ENCODE measurements at places on chromosomes 2 and 18.

GRCh38 chr2:220781622-220782241 is 790.4 kb downstream of the EPHA4 start:
- DNase-seq = no peak

- no peak for DNase-seq
Measured at GRCh38 chr2:220043155-220043989, 415.9 kb downstream of the SLC4A3 start.

GRCh38 chr2:230751062-230751461 is 38.4 kb downstream of the CAB39 start:
- no peak for DNase-seq

GRCh38 chr2:207468488-207468887 is 61.3 kb upstream of the CREB1 start:
- DNase-seq = no peak

DNA sequence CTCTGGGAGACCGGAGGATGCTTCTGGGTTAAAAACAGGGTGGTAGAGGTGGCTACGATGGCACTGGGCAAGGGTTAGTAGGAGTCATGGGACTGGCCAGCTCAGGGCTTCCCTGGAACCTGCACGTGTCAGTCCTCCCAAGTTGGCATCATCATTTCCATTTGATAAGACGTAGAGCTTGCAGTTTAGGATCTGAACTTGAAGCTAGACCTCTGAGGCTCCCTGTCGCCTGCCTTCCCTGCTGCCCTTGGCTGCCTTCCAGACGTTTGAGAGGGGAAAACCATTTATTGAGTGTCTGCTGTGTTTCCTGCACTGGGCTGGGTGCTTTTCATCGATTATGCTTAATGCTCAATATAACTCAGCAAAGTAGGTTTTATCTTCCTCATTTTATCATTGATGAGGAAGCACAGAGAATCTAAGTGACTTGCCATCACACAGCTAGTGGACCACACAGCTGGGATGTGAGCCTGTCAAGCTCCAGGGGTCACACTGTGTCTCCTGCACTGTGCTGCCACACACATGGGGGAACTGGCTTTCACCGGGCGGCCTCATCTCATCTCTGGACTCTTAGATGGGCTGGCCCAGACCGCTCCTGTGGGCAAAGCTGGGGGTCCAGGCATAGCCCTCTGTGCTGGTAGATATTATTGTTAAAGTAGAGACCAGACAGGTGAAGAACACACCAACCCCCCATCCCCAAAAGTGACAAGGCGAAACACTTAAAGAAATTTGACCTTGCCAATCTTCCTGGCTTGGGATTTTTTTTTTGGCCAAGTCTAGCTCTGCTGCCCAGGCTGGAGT is 7.8 kb downstream of the NT5DC4 start:
- DNase-seq = no peak

DNA sequence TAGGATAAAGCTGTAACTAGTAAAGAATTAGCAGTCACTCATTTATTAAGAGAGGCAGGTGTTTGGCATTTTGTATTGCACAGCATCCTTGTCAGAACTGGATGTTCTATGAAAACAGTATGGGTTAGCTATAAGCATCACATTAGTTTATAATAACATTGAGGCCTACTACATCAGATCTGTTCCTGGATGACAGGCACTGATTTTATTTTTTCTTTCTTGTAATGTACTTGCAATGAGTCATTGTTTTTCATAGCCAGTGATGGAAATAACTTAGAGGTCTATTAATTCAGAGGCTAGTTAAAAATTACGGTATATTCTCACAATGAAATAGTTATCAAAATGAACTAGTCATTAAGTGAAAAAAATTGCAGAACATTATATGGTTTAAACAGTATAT is 13.0 kb upstream of the RMDN2 start:
- DNase-seq = no peak

DNA sequence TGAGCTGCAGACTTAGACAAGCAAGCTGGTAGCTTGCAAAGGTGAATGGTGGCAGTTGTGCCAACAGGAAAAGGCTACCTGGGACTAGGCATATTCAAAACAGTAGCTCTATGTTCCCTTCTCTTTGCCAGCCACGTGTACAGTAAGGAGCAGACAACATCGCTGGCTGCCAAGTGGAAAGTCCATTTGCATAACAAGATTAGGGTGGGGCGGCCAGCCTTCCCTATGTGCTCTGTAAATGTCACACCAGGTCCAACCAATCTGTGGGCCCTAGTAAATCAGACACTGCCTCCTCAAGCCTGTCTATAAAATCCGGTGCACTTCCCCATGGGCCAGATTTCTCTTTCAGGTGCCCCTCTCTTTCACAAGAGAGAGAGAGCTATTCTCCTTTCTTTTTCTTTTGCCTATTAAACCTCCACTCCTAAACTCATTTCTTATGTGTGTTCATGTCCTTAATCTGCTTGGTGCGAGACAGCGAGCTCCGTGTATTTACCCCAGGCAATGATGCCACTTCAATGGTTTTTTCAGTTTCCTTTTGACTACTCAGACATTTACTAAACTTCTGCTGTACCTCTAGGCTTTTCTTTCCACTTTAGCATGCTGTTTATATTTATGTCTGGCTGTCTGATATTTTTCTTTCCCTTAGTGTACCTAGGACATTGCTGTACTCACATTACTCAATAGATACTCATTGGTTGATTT is 297.4 kb upstream of the GCFC2 start:
- DNase-seq = no peak

DNA sequence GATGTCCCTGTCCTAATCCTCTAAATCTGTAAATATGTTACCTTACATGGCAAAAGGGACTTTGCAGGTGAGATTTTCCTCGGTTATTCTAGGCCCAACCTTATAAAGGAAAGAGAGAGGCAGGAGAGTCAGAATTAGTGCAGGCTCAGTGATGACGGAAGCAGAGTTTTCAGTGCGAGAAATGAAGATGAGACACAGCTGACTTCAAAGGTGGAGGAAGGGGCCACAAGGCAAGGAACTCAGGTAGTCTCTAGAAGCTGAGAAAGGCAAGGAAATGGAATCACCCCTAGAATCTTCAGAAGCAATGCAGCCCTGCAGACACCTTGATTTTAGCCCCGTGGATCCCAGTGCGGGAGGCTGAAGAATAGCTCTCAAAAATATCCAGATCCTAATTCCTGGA is 7.2 kb upstream of the LCLAT1 start:
- DNase-seq = no peak

DNA sequence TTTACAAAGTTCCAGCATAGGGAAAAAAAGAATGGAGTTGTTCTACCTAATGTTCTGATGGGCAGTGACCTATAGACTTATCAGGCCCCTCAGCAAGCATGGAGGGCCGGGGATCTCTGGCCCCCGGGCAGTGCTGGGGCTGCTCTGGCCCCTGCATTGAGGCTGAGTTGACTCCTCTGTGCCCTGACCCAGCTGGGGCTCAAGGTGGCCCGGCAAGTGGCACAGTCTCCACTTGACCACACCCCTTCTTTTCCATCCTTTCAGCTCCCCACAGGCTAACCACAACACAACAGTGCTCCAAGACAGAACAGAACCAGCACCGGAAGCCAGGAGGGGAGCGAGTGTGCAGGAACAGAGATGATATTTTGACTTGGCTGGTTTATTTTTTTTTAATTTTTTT is 19.9 kb downstream of the TOGARAM2 start:
- DNase-seq = no peak

- no peak for DNase-seq
Measured at GRCh38 chr2:1619556-1619955, 124.8 kb downstream of the PXDN start.

DNA sequence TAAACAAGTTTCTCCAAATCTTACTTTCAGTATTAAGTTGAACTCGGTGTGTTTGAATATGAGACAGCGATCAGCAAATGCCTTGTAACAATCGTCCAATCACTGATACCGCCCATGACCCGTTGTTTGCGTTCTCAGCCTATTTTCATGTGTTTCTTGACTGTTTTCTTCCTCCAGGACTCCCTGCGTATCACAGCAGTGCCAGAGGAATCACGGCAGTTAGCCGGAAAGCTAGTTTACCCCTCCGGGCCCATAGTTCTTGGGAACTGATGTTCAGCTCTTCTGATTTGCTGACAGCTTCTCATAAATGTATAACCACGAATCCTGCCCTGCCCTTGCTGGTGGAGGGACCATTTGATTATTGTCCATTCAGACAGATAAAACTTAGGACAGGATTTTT is 42.2 kb upstream of the TPO start:
- DNase-seq = no peak

GRCh38 chr2:171271971-171272436 is 111.3 kb upstream of the TLK1 start:
- DNase-seq = peak; percentile 39

- DNase-seq = no peak
Measured at GRCh38 chr2:199716807-199717586, 134.0 kb downstream of the FTCDNL1 start.

GRCh38 chr2:167550448-167550847 is 662.2 kb downstream of the XIRP2 start:
- DNase-seq = peak; percentile 33

DNA sequence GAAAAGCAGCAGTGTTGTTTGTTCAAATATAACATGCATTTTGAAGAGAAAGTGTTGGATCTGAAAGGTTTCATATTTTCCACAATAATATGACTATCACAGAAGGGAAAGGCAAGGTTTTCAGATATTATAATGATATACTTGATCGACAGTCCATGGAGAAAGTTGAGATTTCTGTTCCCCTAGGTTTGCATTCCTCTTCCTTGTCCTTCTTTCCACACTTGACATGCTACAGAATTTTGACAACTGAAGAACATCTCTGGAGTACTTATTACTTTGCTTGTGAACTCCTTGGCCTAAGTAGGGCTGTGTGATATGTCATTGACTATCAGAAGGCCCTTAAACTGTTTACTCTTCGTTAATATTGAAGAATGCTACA is 46.5 kb downstream of the TMEFF2 start:
- no peak for DNase-seq

DNA sequence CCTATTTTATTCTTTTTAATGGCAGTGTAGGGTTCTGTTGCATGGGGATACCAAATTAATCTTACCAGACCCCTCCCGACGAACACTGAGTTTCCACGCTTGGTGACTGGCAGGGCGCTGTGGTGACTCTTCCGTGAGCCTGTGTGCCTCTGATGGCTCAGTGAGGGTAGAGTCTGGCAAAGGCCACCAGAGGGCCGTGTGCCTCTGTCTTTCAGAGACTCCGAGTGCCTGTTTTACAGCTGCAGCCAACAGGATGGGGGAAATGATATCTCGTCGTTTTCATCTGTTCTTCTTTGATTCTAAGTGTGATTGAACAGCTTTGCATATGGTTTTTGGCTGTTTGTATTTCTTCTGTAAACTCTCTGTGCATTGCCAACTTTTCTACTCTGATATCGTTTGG is 99.8 kb downstream of the ZNF236 start:
- DNase-seq = peak; percentile 25

DNA sequence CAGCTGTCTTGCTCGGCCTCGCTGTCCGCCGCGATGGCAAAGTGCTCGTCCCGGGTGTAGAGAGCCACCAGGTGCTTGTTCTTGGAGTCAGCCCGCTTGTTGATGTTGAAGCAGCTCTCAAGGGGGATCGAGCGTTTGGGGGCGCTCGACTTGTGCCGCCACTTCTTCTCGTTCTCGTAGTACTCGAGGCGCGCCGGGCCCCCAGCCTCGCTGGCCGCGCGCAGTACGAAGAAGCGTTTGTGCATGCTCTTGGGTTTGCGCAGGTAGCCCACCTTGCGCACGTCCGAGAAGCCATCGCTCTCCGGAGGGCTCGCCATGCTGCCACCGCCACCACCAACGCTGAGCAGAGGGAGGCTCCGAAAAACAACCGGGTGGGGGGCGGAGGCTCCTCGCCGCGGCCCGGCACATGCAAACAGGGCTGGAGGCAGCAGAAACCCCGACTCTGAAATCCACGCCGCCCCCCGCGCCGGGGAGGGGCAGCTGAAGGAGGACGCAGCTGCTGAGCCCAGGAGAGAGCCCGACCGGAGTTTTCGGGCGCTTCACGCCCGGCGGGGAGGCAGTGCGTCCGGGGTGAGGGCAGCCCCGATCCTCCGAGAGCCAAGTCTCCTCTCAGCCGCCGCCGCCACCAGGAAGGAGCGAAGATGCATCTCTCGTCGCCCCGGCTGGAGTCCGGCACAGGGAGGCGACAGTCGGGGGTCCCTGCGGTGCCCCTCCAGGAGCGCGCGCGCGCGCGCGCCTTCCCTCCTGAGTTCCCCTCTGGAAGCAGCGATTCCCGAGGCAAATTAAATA is 1.0 kb downstream of the IRS1 start:
- DNase-seq = peak; percentile 74

DNA sequence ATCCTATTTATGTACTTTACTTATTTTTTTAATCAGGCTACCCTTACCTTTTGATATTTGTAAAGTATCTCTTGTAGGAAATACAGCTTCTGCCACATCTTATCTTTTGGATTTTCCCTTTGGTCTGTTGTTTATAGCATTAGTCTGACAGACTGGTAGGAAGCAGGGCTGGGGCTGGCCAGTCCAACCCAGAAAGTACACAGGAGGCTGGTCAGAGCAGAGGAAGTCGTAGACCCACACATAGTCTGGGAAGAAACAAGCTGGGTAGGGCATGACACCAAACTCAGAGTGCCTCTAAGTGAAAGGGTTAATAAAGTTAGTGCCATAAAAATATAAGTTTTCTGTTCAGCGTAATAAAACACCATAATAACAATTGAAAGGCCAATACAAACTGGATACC is 51.7 kb downstream of the BOLA3 start:
- no peak for DNase-seq

GRCh38 chr2:9629222-9630116 is 1.3 kb downstream of the YWHAQ start:
- no peak for DNase-seq

GRCh38 chr2:160157861-160158829 is 41.9 kb downstream of the ITGB6 start:
- no peak for DNase-seq

DNA sequence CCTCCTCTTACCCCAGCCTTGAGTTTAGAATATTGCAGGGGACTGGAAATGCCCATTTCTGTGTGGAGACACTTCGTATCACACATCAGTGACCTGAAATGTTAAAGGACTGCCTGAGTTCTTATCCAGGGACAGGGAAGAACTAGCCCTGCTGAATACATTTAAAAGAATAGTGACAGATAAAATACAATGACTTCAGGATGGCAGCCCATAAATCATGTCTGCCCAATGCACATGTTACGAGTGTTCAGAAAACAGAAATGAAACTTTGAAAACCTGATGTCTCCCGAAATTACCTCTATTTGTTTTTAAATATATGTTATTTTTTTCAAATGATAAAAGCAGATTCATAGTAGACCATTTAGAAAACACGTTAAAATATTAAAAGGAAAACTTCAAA is 22.3 kb upstream of the RAB12 start:
- no peak for DNase-seq

- DNase-seq = no peak
Measured at GRCh38 chr2:62313449-62314227, 117.7 kb downstream of the B3GNT2 start.

DNA sequence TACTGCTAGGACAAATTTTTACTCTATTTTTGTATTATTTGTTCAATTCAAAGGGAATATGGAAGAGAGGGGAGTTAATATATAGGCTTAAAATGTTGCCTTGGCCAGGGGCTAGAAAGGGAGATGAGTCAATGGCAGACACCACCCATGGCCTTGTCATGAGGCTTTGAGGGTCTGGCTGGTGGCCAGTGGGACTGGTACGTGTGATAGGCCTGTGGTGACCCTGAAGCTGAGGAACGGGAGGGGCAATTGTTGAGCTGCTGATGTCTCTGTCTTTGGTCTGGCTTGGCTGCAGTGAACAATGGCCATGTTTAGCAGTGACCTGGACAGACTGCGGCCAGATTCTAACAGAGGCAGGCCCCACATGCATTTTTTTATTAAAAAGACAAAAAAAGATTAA is 18.5 kb downstream of the GKN1 start:
- no peak for DNase-seq
